ENCODE measurements at places on chromosomes 3 and 15.

DNA sequence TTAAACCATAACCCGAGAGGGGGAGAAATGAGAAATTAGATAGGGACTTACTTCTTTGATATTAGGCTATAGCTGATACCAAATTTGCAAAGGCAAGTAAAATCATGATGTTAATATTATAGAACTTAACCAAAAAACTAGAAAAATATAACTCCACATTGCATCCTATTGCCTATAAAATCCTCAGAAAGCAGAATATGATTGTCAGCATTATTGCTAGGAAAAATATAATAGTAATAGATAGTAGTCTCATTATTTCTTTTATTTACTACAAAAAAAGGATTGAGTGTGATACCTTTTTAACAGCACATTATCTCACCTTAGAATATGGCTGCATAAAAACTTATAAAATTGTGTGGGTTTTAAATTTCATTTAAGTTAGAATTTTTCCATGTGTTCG, 206.5 kb upstream of the CDIN1 start:
- no peak for DNase-seq

- no peak for DNase-seq
Observed at GRCh38 chr15:99931703-99932603, 198.7 kb upstream of the LYSMD4 start.

- no peak for DNase-seq
Observed at GRCh38 chr3:106256249-106256957, 387.6 kb upstream of the CBLB start.

GRCh38 chr3:63800097-63800496, 19.0 kb upstream of the C3orf49 start:
- no peak for DNase-seq

GRCh38 chr15:87549296-87549695, 707.2 kb downstream of the NTRK3 start:
- no peak for DNase-seq

- no peak for DNase-seq
Observed at GRCh38 chr3:106345353-106346027, 476.7 kb upstream of the CBLB start.

GRCh38 chr3:115549071-115549470, 74.2 kb upstream of the GAP43 start:
- no peak for DNase-seq

GRCh38 chr15:41966414-41966812, 5.9 kb downstream of the EHD4 start:
- DNase-seq: no peak

- no peak for DNase-seq
Observed at GRCh38 chr3:112847692-112848091, 1.0 kb upstream of the CD200R1L start.

- DNase-seq: no peak
Observed at GRCh38 chr15:80106051-80106450, 46.6 kb downstream of the ZFAND6 start.

- no peak for DNase-seq
Observed at GRCh38 chr15:30926161-30926560, 22.4 kb downstream of the FAN1 start.

- DNase-seq: no peak
Observed at GRCh38 chr3:149462581-149463011, 11.9 kb upstream of the TM4SF4 start.

Measured in stimulated activated CD4-positive, alpha-beta T cell treated with anti-CD3 and anti-CD28 coated beads, TNF-alpha, amount 100 ng/mL, for 1 hour (primary cell).